Glutamatergic neuron (in vitro differentiated cells): ENCODE measurements at places on chromosomes 12 and 14.
A peak's percentile ranks its signal among the peaks of the same experiment; 100 is the strongest.

DNA sequence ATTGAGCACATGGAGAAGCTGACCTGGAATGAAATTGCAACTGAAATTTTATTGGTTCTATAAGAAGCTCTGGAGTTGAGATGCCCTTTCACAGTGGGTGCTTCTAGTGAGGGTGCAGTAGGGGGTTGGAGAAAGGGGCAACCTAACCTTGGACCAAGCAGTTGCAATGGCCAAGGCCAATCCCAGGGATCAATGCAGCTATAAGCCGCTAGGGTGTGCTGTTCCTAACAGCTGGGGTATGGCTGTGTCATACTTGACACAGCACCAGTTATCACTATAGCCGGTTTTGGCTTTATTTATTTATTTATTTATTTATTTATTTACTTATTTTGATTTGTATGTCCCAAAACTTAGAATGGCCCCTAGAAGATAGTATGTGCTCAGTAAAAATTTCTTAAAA lies 505.9 kb downstream of the FLRT2 start:
- DNase-seq, result peak; percentile 32

- no peak for DNase-seq
Observed at GRCh38 chr14:61329478-61330051, 8.2 kb downstream of the PRKCH start.

DNA sequence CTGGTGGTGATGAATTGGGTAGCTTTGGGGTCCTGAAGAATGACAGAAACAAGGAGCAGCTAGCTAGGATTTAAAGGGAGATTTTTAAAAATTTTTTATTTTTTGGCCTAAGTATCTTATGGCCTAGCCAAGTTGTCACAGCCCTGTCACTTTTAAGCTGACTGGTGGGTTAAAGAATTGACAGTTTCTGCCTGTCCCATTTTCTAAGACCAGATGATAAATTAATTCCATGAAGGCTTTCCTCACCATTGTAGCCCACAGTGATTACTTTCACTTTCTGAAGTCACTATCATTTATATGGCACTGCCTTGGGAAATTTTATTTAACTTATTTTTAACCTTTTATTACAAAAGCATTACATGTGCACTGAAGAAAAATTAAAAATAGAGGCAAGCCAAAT lies 43.2 kb downstream of the BICDL1 start:
- DNase-seq, result no peak

- no peak for DNase-seq
Observed at GRCh38 chr14:104687601-104688504, 1.6 kb upstream of the INF2 start.

DNA sequence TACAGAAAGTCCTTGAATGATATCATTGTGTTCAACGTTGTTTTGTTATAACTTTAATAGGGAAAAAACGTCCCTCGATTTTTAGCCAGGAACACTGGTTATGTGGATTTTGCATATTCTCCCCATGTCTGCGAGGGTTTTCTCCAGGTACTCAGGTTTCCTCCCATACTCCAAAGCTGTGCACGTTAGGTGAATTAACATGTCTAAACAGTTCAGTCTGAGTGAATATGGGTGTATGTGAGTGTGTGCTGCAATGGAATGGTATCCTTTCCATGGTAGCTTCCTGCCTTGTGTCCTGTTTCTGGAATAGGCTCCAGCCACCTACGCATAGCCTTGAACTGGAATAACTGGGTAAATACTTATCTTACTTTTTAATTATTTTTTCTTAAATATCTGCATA lies 810.8 kb upstream of the ATXN7L3B start:
- DNase-seq, result no peak

GRCh38 chr12:89693639-89694202 lies 14.9 kb downstream of the ATP2B1 start:
- DNase-seq, result no peak

DNA sequence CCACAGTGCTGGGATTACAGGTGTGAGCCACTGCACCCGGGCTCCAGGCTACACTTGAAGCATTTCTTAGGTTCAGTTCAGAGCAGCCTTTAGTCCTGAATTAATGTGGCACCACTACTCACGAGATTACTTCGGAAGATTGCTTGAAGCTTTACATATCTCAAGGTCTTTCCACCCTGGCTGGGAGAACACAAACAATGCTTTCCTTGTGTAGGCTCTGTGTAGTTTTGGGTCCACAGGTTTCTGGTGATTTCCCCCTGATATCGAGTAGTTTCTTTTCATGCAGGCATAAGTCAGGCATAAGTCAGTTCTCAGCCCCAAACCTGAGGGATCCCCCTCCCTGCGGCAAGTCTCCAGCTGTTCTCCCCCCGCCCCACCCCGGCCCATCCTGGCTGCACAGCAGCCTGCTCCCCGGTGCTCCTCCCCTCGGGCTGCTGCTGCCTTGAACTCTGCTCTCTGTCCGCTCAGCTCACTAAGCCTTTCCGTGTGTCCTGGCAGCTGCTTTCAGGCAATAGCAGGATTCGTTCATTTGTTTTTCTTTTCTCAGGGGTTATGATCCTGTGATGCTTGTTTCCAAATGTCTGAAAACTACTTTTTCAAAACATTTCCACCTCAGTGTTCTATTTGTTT lies 417.7 kb downstream of the TMEM121 start:
- no peak for DNase-seq

DNA sequence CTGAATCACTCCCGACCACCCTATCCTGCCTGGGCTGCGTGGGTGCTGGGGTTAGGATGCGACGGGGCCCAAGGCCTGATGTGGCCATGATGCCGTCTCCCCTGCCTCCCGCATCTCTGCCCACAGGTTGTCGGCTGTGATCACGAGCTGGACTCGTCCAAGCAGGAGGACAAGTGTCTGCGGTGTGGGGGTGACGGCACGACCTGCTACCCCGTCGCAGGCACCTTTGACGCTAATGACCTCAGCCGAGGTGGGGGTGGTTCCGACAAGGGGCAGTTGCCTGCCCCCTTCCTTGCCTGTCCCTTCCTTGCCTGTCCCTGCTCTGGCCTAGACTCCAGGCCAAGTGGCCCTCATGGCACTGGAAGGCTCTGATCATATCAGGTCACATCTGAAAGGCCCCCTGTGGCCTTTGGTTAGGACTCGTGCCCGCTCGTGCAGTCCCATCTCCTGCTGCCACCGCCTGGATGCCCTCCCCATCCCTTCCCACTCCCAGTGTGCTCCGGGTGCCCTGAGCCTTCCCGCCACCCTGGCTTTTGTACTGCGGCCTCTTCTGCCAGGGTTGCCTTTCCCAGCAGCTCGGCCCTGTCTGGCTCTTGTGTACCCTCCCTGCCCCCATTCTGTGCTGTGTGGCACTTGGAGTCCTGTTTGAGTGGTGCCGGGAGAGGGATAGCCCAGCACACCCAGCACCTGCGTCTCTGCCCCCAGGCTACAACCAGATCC lies 13.6 kb downstream of the PAPLN start:
- DNase-seq, result peak; percentile 25

DNA sequence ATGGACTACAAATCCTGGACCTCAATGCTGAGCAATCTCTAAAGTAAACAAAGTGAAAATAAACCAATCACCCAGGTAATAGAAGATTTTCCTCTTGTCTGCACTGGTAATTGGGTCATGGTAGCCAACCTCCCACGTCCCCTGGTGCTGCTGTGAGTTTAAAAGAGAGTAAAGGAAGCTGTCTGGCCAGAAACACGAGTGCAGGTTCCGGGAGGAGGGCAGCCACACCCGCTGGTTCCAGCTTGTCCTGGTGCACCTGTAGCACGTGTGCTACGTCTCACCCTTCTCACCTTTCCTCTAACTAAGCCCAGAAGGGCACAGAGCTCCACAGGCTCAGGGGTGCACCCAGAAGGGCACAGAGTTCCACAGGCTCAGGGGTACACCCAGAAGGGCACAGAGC lies 5.4 kb downstream of the CRACR2A start:
- no peak for DNase-seq

GRCh38 chr12:121468499-121468801 lies 68.5 kb downstream of the RNF34 start:
- DNase-seq, result peak; percentile 49

DNA sequence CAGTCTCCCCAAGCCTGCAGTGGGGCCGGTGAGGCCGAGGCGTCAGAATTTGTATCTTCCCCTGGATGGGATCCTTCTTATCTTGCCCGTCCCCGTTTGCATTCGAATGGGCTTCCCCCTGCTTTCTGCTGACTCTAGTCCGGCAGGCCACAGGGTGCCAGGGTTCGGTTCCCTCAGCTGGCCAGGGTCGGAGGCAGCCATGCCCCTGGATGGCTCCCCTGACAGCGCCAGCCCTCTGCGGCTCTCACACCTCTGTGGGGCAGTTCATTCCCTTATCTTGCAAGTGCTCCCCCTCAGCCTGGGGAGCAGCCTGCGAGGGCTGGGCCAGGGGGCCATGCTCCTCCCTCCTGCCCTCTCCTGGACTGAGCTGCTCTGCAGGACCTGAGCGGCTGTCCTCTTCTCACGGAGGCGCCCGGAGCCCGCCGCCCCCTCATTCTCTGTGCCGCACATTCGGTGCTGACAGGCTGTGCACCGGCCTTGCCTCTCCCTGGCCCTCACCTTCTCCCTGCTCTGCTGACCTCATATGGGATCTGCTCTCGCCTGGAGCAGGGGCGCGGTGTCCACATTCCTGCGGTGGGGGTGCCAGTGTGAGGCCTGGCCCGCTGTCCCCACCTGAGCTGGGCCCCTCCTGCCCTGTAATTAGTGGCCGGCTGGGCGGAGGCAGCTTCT lies 32.8 kb downstream of the KIF26A start:
- no peak for DNase-seq

- DNase-seq, result no peak
Observed at GRCh38 chr12:104604070-104604994, 147.6 kb downstream of the CHST11 start.

DNA sequence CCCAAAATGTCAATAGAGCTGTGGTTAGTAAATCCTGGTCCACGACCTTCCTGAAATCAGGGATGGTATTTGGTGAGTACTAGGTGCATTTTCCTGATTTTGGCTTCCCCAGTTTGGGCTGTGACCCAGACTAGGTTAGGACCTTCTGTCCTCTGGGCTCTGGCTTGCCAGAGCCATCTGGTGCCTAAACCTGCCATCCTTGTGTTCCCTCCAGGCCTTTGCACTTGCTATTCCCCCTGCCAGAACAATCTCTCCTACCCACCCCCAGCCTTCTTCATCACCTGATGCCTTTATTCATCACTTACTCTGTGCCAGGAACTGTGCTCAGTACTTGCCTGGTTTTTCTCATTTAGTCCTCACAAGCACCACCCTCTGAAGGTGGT lies 216.7 kb downstream of the RBM19 start:
- no peak for DNase-seq

GRCh38 chr12:106994579-106995220 lies 7.8 kb upstream of the MTERF2 start:
- DNase-seq, result no peak

DNA sequence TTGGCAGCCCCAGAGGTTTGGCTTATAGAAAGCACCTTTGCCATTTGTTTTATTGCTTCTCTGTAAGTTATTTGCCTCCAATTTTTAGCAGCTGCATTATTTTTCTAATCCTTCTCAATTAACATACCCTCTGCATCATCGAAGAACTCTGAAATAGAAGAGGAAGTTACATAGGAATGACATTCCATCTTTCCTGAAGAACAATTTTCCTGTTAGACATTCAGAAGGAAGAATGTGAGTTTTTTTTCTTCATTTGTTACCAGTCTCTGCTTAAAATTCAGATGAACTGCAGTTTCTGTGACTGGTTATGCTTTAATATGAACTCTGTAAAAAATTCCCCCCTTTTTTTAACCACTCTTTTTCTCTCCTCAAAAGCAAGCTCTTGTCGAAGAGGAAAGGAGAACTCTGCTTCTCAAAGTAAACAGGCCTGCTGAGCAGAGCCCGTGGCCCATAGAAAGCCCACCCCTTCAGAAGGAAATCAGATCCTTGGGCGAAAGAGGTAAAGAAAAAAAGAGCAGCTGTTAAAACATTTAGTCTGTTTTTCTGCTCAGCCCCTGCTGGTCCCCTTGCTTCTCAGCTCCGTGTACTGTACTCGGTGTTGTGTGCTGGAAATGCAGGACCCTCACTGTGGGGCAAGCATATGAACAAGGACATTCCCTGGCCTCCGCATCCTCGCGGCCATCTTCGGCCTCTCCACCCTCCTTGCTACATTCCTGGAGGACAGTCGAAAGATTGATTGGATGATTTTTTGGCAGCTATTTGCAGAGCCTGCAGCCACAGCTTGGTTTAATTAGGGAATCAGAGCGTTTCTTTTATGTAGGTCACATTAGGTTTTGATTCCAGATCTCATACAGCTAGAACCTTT lies 164.4 kb upstream of the LRIG3 start:
- DNase-seq, result no peak

DNA sequence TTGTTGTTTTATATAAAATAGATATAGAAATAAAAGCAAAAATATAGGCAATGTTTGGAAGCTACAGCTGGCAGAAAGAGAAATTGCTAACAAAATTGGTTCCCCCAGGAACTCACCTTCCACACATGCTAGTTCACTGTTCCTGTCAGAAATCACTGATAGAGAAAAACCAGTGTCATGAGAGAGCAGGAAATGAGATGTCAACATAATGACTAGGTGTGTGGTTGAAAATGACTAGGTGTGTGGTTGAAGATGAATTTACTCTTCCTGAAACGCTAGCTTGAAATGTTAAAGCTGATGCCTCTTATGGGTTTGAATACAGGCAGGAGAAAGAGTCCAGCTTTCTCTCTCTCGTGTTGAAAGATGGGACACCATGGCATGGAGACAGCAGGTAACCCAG lies 216.3 kb downstream of the C12orf42 start:
- DNase-seq, result no peak

- DNase-seq, result no peak
Observed at GRCh38 chr12:42786400-42787148, 197.0 kb upstream of the PRICKLE1 start.

GRCh38 chr12:46660719-46661109 lies 165.1 kb downstream of the SLC38A4 start:
- no peak for DNase-seq

GRCh38 chr12:132398386-132398991 lies 69.1 kb upstream of the GALNT9 start:
- DNase-seq, result no peak

DNA sequence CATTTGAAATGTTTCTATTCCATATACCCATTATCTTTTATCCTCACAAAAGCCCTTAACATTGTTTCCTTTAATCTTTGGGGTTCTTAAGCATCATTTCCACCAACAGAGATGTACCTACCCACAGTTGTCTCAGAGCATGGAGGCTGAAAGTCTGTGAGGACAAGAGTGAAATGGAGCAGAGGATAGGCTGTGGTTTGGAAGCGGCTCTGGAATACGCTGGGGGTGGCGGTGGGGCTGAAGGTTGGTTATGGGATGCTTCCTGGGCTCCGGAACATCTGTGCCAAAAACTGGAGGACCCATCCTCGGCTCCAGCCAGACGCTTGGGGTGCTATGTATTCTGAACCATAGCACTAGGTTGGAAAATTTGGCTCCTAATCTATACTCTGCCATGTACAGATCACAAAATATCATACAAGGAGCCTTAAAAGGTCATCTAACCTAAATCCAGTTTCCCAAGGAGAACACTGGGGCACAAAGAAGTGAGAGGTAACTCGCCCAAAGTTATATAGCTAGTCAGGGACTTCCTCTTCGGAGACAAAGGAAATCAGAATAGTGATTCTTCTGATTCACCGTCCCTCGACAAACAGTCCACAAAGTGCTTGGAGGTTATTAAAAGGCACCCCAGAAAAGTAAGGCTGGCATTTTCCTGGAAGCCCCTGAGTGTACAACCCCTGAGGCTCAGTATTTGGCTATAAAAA lies 2.5 kb downstream of the PPP1R3E start:
- no peak for DNase-seq

- DNase-seq, result no peak
Observed at GRCh38 chr12:51622564-51622963, 31.5 kb downstream of the SCN8A start.

- DNase-seq, result no peak
Observed at GRCh38 chr14:50225974-50226297, 5.4 kb downstream of the SOS2 start.

GRCh38 chr14:91302391-91302790 lies 57.9 kb upstream of the GPR68 start:
- DNase-seq, result no peak

GRCh38 chr14:69268763-69269162 lies 8.8 kb downstream of the GALNT16 start:
- no peak for DNase-seq
